ENCODE measurements at places on chromosomes 6 and 20.

DNA sequence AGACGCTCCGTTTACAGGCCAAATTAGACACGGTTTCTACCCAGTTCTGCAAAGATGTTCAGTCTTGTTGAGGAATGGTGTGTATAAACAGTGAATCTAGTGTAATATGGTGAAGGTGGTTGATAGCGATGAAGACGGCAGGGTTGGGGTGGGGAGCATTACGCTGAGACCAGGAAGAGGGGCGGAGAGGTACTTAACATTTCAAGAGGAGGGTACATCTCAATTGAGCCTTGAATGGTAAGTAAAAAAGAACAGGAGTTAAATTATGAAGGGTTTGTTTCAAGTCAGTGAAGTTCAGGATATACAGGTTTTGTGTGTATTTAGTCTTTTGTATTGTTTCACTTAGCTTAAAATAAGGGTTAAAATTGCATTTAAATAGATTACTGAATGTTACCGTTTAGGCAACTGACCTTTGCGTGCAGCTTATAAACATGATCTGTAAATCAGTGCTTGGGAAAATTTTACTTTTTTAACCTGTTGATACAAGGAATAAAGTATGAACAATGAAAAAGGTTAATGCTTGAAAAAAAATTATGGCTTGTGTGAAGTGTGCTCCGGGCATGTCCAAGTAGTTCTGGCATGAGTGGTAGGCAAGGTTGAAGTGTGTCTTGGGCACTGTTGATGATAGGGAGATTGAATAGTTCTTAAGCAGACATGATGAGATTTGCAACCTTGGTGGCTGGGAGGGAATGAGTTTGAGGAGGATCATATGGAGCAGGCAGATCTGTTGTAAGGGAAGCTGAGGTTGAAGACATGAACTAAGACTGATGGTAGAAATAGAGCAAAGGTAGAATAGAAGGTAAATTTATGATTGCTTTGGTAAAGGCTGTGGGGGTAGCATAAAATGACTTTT, 842 bp downstream of the POLR1C start:
- DNase-seq, result no peak

DNA sequence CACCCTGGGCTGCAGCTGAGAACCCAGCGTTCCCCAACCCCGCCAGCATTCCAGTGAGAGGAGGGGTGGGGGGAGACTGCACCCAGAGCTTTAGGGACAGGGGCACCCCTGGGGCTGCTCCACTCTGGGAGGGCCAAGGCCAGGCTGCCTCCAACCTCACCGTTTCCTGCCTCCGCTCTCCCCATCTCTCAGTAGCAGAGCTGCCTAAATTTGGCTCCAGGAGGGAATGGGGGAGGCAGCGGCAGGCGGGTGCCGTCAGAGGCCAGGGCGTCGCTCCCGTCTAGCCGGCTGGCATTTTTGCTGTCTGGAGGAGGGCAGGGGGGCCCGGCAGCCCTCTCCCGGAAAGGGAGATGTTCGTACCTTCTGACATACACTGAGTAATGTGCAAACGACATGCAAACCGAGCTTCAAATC, 46.6 kb downstream of the NOL4L start:
- DNase-seq, result no peak

DNA sequence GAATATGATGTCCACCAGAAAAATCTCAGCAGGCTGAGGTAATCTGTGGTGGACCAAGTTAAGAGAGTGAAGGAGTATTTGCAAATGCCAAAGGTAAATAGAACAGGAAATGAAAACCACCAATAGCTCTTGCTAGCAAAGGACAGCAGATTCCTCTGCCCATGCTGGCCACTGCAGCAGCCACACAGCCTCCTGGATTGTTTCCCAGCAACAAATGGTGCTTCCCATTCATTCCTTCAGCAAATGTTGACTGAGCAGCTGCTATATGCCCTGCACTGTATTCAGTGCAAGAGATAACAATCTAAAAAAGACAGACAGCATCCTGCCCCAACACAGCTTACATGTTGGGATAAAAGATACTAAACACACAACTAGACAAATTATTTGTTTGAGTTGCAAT, 11.0 kb downstream of the ROS1 start:
- peak; percentile 60 for DNase-seq

- peak; percentile 90 for DNase-seq
Measured at GRCh38 chr6:109242925-109243324, 139.3 kb downstream of the CD164 start.

DNA sequence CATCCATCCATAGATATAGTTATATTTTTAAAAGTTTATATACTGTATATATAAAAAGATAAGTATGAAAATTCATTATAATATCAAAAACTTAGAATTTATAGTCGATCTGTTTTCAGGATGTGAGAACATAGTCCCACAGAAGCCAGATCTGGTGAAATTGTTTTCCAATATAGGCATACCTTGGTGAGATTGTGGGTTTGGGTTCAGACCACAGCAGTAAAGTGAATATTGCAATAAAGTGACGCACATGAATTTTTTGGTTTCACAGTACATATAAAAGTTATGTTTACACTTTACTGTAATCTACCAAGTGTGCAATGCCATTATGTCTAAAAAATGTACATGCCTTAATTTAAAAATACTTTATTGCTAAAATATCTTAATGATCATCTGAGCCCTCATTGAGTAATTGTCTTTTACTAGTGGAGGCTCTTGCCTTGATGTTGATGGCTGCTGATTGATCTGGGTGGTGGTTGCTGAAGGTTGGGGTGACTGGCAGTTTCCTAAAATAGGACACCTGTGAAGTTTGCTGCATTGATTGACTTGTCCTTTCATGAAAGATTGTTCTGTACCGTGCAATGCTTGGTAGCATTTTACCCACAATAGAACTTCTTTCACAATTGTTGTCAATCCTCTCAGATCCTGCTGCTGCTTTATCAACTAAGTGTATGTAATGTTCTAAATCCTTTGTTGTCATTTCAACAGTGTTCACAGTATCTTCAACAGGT, 29.8 kb downstream of the AIG1 start:
- no peak for DNase-seq

GRCh38 chr6:2508071-2508470, 242.7 kb downstream of the MYLK4 start:
- DNase-seq, result no peak

DNA sequence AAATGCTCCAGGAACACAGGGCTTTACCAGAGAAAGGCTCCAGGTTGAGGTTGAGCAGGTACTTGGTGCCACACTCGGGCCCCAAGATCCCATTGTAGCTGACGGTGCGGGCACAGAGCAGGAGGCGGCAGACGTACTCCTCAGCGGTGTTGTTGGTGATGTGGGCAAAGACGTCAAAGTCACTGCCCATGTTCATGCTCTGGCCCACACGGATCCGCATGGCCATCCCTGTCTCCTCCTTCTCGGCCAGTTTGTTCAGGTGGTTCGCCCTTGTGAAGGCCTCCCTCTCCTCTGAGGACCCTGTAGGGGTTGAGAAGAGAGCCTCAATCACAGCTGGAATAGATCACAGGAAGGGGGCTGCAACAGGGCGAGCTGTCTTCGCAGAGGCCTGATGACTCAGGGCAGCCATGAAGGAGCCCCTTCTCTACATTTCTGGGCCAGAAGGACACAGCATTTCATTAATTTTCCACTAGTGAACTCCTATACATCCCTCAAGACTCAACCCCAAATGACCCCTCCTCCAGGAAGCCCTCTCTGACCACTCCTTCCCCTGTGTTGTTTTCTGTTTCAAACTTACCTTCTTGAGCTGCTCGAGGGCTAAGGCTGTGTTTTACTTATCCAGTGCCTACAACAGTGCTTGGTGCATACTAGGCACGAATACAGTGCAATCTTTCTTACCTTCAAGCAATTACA, 26.8 kb downstream of the TGM2 start:
- DNase-seq, result no peak

GRCh38 chr6:2793534-2794151, 28.4 kb downstream of the WRNIP1 start:
- no peak for DNase-seq

Data from osteoblast (primary cell).